ENCODE measurements at places on chromosomes 3 and 15.
A peak's percentile ranks its signal among the peaks of the same experiment; 100 is the strongest.

- DNase-seq = no peak
Measured at GRCh38 chr3:36714343-36715086, 49.8 kb downstream of the DCLK3 start.

DNA sequence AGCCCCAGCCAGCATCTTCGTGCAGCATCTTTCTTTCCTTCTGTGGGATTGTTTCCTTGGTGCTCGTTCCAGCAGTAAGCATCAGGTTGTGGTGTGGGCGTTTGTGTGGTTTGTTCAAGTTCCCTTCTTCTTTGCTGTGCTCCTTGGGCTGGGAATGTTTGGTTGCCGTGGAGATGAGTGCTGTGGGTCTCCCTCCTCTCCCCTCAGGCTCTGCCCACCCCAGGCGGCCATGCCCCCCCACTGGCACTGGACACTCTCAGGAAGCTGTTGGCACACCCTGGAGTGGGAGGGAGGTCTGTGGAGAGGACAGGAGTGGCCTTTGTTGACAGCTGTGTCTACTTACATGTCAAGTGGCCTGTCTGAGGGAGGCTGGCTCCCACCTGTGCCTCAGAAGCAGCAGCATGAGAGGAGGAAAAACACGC lies 46.5 kb upstream of the SACM1L start:
- DNase-seq = peak; percentile 54

- DNase-seq = peak; percentile 84
Measured at GRCh38 chr15:36156879-36157427, 422.5 kb upstream of the CDIN1 start.

DNA sequence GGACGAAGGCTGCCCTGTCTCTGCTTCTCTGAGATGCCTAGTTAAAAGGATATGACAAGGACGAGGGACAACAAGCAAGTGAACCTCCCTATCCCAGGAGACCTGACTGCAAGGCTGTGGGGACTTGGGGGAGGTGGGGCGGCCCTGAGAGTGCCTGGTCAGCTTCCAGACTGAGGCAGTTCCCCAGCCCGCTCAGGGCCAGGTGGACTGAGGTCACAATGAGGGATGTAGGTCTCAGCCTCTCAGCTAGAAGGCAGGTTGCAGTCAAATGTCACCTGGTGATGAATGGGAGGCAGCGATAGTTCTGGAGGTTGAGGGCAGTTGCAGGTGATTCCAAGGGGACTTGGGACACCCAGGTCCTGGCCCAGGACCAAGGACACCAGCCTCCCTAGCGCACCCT lies 30.6 kb downstream of the TKT start:
- no peak for DNase-seq

DNA sequence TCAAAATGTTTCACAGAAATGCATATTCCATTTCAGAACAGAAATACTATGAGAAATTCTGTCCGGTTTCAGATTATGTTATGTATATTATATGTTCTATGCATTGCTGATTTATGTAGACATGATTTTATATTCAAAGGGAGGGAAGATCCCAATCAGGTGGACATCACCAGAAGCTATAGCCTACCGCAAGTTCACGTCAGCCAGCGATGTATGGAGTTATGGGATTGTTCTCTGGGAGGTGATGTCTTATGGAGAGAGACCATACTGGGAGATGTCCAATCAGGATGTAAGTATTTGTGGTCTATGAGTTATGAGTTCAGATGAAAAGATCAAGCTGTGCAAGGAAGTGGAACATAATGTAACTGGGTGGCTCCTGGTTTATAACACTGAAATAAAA lies 341.7 kb downstream of the EPHA3 start:
- DNase-seq = no peak

GRCh38 chr3:129723558-129724324 lies 117.3 kb upstream of the PLXND1 start:
- DNase-seq = peak; percentile 28

GRCh38 chr3:23776352-23776891 lies 29.3 kb upstream of the UBE2E1 start:
- DNase-seq = no peak

GRCh38 chr3:3295586-3295985 lies 116.1 kb upstream of the CRBN start:
- DNase-seq = no peak

- no peak for DNase-seq
Measured at GRCh38 chr3:127590282-127590592, 296 bp downstream of the TPRA1 start.

GRCh38 chr3:182533394-182533793 lies 259.9 kb upstream of the ATP11B start:
- DNase-seq = peak; percentile 66

DNA sequence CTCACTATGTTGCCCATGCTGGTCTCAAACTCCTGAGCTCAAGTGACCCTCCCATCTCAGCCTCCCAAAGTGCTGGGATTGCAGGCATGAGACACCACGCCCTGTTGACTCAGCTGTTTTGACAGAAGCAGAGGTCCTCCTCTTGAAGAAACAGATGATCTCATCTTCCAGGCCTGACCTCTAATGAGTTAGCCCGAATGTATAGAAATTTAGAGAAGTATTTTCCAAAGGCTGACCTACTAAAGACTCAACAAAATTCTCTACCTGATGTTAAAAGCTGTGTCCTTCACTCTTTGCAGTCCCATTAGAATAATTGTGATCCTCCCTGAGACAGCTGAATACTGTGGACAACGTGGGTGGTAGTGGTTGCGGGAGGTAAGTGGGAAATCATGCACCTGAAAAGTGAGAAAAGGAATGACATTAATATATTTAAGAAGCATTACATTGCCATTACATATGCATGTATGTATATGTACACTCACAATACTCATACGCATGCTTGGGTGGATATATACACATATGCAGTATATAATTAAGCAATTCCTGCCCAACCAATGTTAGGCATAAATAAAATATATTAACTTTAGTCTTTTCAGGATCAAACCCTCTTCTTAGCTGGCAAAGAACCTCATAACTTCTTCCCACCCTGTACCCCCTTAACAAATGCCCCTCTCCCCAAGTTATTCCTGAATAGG lies 204.6 kb upstream of the NR2F2 start:
- no peak for DNase-seq

- no peak for DNase-seq
Measured at GRCh38 chr3:71011565-71012287, 571.8 kb downstream of the FOXP1 start.

- DNase-seq = no peak
Measured at GRCh38 chr3:41836360-41837134, 125.4 kb downstream of the ULK4 start.

DNA sequence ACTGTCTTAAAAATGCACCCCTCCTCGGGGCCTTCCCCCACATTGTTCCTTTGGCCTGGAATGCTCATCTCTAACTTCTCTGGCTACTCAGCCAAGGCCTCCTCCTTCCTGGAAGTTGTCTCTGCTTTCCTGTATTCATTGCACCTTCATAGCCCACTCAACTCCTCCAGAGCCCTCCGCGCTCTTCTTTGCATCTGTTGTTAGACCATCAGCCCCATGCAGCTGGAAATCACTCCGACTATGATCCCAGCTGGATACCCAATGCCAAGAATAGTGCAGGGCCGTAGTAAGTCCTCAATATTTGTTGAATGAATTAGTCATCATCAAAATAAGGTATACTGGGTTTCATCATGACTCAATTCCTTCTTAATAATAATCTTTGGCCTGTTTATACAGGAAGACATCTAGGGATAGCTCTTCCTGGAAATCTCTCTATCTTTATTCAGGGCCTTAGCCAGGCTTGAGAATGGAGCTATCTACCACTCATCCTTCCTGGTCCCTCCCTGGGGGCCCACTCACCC lies 112.7 kb downstream of the SYNPR start:
- DNase-seq = no peak

- no peak for DNase-seq
Measured at GRCh38 chr15:58741032-58741431, 8.5 kb downstream of the ADAM10 start.

DNA sequence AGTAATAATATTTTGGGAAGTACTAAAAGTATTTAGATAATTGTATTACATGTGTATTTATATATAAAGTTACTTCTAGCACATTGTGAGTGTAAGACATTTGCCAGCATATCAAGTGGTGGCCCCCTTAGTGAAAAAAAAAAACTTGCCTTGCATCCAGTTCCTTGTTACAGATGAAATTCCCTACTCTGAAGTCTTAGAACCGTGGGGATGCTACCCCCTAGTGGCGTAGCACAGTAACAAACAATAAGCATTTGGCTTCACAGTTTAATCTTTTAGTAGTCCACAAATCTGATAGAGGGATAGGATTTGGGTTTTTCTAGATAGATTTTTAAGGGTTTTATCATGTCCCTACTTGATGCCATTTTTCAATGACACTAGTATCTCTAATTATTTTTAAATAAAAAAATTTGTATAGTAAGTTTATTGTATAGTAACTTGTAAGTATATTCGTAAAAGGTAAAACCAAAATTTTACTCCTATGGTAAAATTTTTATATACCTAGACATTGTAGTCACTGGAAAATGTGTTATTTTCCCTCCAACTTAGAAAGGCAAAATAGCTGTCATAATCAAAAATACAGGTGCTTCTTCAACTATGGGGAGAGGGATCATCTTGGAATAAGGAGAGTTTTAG lies 14.3 kb downstream of the SMC4 start:
- peak; percentile 89 for DNase-seq

GRCh38 chr3:98744283-98744682 lies 18.9 kb upstream of the ST3GAL6 start:
- no peak for DNase-seq

DNA sequence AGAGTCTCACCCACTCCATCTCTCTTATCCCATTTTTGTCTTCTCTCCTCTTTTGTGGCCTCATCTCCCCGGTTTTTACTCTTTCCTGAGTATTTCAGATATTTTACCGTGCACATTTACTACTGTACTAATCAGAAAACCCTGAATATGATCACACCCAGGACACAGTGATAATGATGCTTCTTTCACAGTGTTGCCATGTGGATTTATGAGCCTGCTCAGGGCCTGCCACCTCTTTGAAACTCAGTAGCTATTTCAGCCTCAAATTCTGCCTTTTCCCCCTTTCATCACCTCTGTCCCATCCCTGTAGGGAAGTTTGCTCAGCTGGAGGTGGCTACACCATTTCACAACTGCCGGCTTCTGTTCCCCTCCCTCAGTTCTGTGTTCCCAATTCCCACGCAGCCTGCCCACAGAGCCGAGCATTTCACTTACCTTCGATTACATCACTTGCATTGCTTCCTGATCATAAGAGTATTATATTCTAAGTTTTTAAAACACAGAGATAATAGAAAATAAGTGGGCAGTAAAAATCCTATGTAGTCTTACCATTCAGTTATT lies 33.2 kb downstream of the ARNT2 start:
- DNase-seq = peak; percentile 43

DNA sequence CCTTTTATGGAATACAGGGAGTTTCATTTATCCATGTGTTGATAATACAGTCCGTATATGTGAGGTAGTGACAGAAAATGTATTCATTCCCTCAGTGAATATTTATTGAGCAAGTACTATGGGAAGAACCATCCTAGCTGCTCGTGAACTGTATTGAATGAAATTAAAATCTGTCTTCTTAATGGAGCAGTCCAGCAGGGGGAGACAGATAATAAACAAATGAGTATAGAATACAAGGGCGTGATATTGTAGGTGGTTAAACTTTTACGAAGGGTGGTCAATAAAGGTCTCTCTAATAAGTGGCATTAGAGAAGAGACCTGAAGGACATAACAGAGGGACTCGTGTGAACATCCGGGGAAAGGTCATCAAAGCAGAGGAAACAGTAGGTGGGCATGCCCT lies 62.7 kb upstream of the OSTN start:
- DNase-seq = peak; percentile 7

- no peak for DNase-seq
Measured at GRCh38 chr15:43508991-43509659, 8.3 kb upstream of the MAP1A start.

- DNase-seq = no peak
Measured at GRCh38 chr15:48638963-48639362, 6.5 kb downstream of the FBN1 start.
